ENCODE measurements at places on chromosomes 2 and 18.
A peak's percentile ranks its signal among the peaks of the same experiment; 100 is the strongest.

- no peak for DNase-seq
Observed at GRCh38 chr2:9883897-9884296, 40.6 kb downstream of the TAF1B start.

DNA sequence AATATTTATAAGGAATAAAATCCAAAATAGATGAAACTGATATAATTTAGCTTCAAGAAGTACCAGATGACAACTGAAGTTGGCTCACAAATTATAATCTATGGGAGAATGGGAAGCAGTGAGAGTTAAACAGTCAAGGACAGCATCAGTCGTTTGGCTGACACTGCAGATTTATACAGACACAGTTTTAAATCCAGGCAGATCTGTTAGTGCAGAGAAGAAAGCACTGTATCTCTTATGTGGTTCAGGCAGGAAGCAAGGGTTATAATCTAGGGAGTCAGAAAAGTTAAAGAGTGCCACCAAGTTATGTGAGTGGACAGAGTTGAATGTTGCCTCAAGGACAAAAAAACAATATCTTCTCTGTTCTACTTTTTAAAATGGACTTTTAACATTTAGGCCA, 880.2 kb downstream of the TSN start:
- no peak for DNase-seq

DNA sequence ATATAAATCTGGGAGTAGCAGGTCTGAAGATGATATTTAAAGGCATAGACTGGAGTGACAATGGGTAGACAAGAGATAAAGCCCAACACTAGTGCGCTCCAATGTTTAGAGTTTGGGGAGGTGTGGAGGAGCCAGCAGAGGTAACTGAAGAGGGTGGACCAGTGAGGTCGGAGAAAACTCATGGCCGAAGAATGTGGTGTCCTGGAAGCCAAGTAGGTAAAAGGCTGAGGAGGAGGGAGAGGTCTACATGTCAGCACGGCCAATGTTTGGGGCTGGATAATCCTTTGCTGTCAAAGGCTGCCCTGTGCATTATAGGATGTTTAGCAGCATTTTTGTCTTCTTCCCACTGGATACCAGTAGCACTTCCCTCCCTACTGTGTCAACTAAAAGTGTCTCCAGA, 78.8 kb upstream of the KCNE4 start:
- DNase-seq: no peak

DNA sequence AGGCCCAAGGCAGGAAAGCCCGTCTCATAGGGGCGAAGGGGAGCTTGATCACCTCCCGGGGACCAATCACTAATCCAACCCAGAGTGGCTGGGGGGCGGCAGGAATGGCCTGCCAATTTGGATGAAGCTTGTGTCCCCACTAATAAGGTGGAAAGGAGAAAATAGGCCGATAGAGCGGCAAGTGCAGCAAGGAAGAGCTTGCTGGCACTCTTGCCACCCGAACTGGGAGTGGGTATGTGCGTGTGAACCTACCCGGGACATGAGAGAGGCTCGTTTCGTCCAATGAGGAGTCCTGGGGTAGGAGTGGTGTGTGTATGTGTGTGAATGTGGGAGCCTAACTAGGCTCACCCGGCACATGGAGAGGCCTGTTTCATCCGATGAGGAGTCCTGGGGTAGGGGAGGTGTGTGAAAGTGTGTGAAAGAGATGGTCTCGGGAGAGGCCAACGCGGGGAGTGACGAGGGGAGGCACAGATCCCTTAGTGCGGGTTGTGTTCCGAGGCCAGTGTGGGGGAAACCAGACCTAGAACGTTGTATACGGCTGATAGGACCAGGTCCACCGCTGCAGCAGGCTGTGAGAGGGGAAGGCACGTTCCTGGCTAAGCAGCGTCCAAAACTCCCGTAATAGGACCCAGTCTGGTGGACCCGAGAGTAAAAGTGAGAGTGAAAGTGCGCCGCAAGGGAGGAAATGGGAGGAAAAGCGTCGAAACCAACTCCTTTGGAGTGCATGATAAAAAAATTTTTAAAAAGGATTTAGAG, 47.1 kb upstream of the SELENOI start:
- peak; percentile 66 for DNase-seq

GRCh38 chr2:137380610-137381009, 583.7 kb upstream of the HNMT start:
- DNase-seq: no peak

- DNase-seq: no peak
Observed at GRCh38 chr2:40027968-40028367, 248.9 kb upstream of the THUMPD2 start.

DNA sequence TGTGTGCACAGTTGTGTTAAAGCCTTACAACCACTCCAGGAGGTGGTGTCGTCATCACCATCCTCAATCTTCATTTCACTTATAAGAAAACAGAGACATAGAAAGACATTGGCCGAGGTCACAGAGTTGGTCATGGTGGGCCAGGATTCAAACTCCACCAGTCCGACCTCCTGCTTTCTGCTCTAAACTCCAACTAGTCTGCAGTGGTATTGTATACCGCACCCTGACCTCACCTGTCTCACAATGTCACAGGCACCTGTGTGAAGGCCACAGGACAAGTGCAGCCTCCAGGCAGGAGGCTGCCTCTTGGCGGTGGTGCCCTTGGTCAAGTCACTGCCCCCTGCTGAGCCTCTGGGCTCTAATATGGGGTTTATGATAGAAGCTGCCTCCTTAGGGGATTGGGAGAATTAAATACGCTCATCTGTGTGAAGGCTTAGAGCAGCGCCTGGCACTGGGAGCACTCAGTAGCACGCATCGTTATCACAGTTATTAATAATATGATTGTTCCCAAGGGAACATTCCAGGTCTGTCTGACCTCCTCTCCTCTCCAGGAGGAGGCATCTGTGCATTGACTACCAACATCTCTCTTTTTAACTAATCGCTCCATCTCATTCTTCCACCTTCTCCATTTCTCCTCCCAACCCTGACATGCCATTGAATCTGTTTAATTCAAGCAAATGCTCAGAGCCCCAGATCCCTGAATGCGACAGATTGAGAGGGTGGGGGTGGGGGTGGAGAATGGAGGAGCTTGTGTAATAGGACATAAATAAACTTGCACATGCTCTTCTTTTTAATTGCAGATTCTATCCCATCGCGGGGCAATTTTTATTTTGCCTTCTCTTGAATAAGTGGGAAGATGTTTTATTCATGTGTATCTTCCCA, 112.7 kb downstream of the MCFD2 start:
- DNase-seq: no peak

DNA sequence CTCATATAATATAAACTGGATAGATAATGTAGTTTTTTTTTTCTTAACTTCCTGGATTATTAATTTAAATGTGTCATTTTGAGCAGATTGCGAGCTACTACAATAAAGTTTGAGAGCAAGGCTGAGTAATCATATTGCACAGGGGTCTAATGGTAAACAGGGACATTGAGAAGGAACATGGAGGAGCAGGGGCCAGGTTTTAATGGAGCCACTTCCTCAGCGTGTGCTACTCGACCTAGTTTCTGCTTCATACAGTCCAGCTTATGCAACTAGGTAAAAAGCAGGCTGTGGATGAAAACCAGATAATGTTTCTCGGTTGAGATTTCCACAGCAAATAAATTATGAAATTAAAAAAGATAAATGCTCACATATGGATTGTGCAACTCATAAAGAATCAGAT, 1915.7 kb upstream of the CELF4 start:
- no peak for DNase-seq

- no peak for DNase-seq
Observed at GRCh38 chr18:44896846-44897245, 216.2 kb downstream of the SETBP1 start.

GRCh38 chr2:100262555-100263320, 59.6 kb downstream of the LONRF2 start:
- no peak for DNase-seq

- DNase-seq: no peak
Observed at GRCh38 chr18:43122955-43123354, 7.5 kb upstream of the RIT2 start.

GRCh38 chr2:15315411-15315810, 245.7 kb downstream of the NBAS start:
- no peak for DNase-seq

DNA sequence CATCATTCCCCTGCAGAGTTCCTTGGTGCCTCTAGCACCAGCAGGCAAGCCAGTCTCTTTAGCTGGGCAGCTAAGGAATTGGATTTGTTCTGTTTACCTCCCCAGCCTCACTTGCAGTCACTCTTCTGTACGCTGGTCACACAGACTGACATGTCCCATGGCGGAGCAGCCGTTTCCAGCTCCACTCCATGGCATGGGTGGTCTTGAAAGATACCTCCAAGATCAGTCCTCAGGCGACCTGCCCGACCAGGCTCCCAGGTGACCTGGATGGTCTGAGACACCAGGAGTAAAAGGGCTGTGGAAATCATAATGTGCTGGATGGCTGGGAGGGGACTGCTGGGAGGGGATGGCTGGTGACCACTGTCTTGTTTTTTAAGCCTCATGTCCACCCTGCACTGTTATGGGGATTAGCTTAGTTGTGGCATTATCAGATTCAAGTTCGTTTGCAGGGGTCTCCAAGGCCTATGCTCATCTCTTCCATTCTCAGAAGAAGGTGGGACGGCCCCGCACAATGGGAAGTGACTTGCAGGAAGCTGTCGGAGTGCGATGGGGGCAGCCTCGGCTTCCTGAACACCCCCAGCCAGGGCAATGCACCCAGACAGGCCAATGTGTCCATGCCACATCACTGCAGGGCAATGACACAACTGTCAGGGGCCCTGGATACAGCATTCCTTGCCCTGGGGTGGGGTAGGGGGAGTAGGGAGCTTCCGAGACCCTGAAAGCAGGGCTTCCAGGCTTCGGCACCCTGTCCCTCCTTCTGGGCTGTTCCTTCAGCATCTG, 156.1 kb upstream of the MYCN start:
- DNase-seq: no peak

DNA sequence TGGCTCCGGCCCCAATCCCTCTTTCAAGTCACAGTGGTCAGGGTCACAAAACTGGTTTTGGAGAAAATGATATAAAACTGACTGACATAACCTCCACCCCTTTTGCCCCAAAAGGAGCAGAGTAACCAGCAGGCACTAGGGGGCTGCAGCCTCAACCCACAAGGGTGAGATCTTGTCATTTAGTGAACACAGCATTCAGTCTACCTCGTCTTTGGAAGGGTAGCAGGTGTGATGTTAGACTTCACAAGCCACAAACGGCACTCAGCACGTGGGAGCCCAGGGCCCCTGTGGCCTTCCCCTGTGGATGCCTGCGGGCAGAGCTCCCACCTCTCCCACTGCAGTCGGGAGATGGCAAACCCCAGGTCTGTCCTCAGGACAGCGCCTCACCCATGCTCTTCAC, 372.1 kb upstream of the MYT1L start:
- no peak for DNase-seq

DNA sequence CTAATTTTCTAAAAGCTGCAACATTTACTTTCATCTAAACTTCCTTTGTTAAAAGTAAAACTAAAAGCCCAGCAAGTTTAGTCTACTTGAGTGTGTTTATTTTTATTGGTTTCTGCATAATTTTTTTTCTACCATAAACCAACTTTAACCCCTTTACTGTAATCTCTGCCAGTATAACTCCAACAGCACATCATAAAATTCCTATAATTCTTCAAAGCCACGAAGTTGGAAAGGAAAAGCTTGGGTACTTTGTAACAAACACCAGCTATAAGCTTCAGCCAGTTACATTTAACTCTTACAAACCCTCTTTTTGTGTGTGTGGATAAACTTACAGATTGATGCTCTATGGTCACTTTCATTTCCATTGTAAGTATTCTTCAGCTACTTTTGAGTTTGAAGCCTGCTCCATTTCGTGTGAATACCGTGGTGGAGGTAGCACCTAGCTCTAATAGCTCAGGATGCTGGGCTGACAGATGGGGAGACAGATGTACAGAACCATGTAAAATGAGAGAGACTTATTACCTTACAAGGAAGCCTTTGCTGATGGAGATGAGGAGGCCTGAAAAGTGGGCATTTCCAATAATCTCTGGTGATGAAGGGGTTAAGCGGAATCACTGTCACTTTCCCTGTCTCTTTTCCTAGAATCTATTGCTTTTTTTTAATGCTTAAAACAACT, 42.5 kb downstream of the ZEB2 start:
- DNase-seq: no peak

- DNase-seq: no peak
Observed at GRCh38 chr18:61322265-61322873, 10.9 kb upstream of the CDH20 start.

DNA sequence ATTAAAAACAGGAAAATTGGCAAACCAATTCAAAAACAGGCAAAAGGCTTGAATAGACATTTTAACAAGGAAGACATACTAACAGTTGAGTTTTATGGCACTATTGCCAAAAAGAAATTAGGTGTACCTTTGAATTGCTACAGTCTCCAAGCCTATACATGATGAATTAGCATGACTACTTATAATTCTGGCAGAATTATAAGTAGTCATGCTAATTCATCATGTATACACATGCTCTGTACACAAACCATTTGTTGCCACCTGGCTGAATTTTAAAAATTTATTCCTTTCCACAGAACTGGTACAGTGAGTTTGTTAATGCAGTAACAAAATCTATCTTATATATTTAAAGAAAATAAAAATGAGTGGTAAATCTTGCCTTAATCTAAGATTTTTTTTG, 1332.0 kb upstream of the CRIM1 start:
- no peak for DNase-seq

- DNase-seq: no peak
Observed at GRCh38 chr18:10814336-10814735, 288.5 kb downstream of the NAPG start.

- no peak for DNase-seq
Observed at GRCh38 chr2:2921011-2921720, 456.5 kb downstream of the EIPR1 start.

DNA sequence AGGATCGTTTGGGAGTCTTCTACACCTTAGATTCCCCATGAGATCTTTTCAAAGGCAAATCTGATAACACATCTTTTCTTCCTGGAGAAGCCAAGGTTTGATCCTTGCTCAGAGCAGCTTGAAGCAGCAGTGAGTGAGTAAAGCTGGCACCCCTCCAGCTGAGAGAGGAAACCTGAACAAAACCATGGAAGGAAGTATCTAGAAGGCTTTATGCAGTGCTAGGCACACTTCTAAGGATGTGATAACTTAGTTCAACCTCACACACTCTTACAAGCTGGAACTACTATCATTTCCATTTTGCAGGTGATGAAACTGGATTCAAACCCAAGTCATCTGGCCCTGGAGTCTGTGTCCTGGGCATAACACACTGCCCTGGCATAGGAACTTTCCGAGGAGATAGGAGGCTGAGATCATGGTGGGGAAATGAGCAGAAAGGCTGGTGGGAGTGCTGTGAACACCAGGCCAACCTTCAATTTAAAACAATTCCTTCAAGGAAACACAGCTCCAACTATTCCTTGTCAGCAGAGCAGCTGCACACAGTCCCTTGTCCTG, 71.2 kb downstream of the CTAGE1 start:
- no peak for DNase-seq

GRCh38 chr2:66649006-66649405, 214.1 kb downstream of the MEIS1 start:
- no peak for DNase-seq
